Stimulated activated CD8-positive, alpha-beta memory T cell treated with anti-CD3 and anti-CD28 coated beads, Interleukin-4, amount 100 ng/mL, for 1 hour (primary cell): ENCODE measurements at places on chromosomes 2 and 18.

DNA sequence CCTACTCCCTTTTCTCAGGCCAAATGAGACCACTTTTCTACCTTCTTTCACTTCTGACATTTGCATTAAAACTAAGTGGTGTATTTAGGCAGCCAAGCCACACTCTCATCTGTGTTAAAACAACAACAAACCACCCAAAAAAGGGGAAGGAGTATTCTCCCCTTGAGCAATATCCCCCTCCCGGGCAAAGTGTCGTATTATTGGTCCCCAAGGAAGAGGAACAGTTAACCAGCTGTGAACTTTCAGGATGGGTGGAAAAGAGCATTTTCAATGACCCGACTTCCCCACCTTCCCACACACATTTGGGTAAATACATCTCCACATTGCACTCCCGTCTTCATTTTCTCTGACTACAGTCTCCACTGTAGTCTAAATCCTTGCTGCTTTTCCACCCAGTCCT, 44.3 kb downstream of the FEZ2 start:
- no peak for DNase-seq

- DNase-seq, result no peak
These were observed 69.1 kb upstream of the CTDP1 start for GRCh38 chr18:79610461-79611039.

DNA sequence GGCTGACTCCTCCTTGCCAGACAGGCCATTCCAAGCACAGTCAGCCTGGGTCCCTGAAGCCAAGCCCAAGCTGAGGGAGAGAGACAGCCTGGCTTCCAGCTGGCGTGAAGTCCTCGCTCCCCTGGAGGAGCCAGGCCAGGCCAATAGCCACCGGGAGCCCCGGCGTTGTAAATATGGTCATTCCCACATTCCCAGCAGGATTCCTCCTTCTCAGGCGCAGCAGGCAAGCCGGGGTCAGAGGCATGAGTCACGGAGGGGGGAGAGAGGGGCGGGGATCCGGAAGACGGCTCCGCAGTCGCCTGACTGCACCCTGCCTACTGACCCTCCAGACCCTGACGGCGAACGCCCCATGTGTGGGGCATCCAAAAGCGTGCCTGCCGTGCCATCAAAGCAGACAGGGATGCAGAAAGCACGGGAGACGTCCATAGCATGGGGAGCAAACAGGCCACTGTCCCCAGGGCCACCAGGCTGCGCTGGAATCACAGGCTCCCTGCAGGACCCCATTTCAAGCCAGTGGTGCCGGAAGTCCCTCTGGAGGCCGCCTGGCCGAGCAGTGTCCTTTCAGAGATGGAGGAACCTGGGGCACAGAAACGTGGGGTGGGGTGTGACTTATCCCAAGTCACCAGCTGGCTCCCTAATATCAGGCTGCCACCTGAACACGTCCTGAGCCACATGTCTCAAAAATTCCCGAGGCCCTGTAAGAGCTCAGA, 48.2 kb downstream of the TWIST2 start:
- DNase-seq, result no peak

DNA sequence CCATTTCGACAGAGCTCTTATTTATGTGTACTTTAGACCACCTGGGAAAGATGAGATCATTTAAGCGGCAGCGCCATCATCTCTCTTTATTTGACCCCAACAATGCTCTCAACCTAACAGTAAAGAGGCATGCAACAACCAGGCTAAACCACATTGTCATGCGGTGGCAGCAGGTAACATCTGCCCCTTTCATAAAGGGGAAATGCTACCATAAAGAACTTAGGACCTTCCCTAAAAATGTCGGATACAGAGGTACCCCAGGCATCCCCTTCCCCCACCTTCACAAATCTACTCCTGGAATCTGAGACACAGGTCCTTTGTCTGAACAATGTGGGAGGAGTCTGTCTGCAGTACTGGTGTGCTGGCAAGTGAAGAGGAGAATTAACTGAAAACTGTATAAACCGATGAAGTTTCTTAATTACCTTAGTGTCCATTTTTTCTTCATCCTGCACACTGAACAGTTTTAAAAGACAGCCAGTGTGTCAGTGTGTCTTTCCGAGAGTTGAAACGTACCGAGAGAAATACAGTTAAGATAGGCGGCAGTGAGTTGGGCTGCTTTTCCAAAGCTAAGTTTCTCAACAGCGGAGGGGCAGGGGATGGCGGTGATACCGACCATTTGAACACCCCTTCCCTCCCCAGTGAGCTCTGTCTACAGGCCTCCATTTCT, 1.9 kb downstream of the MEX3C start:
- no peak for DNase-seq

DNA sequence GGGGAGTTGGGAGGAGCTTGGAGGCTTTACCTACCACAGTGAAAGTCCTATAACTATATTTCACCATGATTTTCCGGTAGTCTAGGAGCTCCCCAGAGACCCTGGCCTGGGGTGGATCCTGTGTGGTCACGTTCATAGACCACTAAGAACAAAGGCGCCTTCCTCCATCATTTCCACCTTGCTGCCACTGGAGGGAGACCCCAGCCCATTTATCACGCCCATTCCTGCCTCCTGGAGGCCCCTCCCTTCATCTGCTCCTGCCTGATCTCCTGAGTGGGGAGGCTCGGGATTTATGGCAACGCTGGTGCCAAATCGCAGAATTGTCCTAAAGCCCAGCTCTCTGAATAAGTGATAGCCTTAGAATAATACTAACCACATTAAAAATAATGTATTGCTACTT, 507.6 kb upstream of the SPHKAP start:
- DNase-seq, result no peak

DNA sequence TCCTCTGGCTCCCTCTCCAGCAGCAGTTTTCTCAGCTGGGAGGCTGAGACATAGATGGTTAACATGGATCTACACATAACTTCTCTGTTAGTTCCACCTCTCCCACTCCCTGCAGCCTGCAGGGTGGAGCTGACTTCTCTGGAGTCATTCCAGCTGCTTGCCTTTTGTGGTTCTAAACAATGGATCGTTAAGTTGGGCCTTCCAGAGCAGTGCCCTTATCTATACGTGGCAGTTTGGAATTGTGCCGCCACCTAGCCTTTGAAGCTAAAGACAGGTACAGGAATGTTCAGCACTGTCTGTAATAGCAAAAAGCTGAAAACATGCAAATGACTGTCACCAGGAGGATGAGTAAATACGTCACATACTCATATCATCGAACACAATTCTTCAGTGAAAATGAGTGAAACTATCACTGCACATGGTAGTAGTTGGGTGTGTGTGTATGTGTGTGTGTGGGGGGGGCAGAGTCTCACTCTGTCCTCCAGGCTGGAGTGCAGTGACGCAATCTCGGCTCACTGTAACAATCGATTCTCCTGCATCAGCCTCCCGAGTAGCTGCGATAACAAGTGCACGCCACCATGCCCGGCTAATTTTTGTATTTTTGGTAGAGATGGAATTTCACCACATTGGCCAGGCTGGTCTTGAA, 50.3 kb downstream of the SH2D6 start:
- no peak for DNase-seq

DNA sequence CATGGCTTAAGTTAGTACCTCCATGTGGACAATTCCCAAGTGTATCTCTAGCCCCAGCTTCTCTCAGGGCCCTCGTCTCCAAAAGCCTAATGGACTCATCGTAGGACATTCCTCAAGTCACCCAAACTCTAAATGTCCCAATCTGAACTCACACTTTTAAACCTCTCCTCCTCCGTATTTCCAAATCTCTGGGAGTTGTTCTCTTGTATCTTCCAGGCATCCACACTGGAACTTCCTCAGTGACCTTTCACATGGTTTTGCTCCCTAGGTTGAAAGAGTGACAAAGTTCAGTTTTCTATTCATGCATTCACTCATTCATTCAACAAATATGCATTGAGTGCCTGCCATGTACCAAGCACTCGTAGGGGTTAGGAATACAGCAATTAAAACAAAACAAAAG, 220.2 kb downstream of the ALPK2 start:
- no peak for DNase-seq

DNA sequence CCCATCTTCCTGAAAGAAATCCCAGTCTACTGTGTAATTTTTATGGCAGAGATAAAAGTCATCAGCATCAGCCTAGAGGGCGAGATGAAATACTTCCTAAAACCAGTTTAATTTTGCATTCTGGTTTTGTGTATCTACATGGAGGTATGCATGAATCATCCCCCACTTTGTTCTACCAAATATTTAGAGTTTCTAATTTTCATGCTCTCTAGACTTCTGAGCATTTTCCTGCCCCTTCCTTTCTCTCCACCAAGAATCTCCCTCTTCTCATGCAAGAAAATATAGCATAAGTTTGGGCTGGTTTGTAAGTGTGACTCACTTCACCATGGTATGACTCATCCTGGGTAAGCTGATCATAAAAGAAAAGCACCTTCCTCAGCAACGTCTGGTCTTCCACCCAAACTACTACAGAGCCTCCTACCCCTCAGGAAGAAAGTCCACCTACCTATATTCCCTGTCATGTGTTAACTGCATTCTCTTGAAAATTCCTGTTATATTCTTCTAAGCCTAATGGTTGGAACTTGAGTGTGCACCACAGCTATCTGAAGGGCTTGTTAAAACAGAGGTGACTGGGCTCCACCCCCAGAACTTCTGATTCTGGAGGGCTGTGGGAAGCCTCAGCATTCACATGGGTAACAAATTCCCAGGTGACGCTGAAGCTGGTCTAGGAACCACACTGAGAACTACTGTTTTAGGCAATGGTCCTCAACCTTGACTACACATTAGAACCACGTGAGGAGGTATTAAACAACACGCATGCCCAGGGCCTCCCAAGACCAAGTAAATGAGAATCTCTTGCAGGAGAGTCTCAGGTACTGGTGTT, 37.4 kb upstream of the RAPGEF4 start:
- DNase-seq, result no peak

GRCh38 chr2:16189029-16189835, 248.9 kb downstream of the MYCN start:
- no peak for DNase-seq

DNA sequence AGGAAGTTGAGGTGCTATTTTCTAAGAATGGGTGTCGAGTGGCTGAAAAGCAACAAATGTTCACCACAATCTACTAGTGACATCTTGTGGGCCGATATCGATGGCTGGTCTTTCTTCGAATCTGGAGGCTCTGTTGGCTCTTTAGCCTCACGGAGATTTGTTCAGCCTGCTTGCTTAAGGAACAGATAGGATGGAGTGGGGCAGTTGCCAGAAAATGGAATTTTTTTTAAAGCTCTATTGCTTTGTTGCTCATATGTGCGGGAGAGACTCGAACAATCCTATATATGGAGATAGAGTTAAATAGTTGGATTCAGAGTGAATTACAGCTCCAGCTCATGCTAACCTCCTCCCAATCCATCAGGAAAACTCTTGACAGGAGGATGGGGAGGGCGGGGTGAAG, 70.9 kb upstream of the LYPD6B start:
- DNase-seq, result no peak

GRCh38 chr2:237315170-237315828, 98.7 kb downstream of the COL6A3 start:
- no peak for DNase-seq
